ENCODE measurements at places on chromosomes 5 and 9.

GRCh38 chr5:57447658-57448057, 35.0 kb downstream of the ACTBL2 start:
- peak; percentile 80 for DNase-seq

- no peak for DNase-seq
These were observed 4.6 kb downstream of the TLX3 start for GRCh38 chr5:171313481-171314206.

- no peak for DNase-seq
These were observed 8.9 kb upstream of the DBN1 start for GRCh38 chr5:177482359-177482795.

DNA sequence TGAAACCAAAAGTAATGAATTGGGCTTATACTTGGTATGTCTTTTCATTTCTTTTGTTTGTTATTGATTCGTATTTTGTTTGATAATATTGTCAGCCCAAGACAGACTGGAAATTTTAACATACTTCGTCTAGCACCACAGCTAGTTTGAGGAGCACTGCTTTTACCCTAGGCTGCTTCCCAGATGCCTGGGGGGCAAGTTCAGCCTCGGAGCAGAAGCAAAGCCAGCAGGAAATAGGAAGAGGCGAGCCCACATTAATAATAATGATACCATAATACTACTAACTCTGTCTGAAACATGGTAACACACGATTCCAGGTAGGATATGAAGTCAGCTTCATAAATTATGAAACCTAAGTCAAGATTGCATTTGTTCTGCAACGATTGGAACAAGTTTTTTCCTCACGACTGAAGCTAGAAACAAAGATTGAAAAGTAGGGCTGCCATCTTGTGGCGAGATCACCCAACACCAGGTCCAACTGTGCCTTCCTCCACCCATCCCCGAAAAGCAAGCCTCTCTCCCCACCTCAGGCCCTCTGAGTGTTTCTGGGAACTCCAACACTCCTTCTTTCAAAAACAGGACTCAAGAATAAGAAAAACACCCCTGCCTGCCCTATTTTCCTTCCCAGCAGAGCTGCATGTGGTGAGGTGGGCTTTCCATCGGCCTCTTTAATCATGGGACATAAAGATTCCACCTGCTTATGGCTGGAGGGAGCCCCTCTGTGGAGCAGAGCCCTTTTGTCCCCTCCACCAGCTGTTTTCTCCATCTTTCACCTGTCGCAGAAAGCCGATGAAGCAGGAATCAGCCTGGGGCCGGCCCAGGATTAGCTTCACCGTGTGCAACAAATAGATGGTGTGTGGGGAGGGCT, 236.4 kb downstream of the CAAP1 start:
- DNase-seq = peak; percentile 37

DNA sequence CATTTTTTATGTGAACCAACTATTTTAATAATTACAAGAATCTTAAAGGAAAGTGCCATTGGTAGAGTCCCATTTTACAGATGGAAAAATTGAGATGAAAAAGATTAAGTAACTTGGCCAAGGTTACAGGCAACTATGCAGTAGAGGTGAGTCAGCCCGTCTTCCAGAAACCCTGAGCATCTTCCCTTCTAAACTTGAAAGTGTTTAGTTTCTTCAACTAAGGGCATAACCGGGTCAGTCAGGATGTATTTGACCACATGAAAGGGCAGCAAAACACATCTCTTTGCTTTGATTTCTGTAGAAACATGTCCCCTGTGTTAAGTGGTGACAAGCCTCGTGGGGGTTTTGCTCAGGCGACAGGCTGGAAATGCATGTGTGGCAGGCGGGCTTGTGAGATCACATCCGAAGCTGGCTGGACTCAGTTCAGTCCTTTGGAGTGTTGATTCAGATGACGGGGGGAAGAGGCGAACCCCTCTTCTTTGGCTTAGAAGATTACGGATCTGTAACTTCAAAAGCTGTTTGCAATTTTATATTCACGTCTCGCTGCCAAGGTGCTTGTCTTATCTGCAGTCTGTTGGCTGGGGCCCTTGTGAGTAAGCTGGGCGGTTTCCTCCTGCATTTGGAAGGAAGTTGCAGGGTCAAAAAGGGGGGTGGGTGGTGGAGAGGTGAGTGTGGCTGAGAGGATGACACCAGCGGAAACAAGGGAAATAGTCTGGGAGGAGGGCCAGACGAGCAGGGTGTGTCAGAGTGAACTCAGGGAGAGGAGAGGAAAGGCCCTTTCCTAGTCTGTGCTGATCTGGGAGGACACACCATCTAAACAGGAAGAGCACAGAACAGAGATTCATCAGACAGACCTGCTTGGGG, 78.9 kb upstream of the RPS23 start:
- DNase-seq = peak; percentile 95

GRCh38 chr9:130598188-130598587, 18.8 kb downstream of the FUBP3 start:
- no peak for DNase-seq

DNA sequence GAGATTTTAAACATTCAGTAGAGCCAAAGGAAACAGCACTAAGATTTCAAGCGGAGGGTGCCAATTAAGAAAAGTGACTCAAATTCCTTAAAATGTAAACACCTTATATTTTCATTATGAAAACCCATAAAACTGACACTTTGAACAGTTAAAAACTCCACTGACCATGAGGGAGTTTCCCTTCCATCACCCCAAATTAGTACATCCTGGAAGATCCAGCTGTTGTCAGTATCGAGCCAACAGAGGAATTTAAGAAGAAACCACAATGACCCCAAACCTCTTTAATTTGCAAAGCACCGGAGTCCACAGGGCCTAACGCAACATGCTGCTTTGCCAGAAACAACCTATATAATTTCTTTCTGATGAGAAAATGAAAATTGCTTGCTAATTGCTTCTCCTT, 41.3 kb downstream of the ROR2 start:
- DNase-seq = peak; percentile 47

DNA sequence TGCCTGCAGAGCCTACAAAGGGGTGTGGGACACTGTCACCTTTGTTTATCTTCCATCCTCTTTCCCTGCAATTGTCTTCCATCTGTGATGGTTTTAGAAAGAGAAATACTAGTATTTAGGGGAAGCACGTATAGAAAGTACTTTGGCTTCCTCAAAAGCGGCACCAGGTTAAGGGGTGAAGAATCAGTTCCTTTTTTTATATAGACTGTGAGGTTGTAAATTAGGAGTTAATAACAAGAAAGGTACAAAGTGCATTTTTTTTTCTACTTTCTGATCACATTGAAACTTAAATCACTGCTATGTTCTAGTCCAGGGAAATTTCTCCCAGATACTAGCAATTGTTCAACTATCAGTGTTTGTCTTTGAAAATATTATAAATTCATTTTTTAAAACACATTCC, 219.3 kb downstream of the CEMIP2 start:
- DNase-seq = no peak

- peak; percentile 59 for DNase-seq
These were observed 16.4 kb upstream of the C5orf58 start for GRCh38 chr5:170216257-170216864.

- DNase-seq = peak; percentile 74
These were observed 17.4 kb downstream of the MARCHF3 start for GRCh38 chr5:127012916-127013315.

DNA sequence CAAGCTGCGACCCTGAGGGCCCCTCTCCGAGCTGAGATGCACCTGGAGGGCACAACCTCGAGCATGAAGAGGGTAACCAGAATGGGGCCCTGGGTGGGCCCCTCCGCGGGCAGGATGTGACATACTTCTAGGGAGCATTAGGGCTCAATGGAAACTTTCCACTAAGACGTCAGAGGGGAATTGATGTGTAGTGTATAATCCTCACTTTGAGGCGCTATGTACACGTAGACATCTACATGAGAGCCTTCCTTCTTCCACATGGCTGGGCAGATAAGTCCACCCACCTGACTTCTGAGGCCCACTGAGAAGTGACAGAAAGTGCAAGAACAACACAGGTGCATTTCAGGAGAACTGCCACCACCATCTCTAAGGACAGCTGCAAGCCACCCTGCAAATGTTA, 61.0 kb downstream of the DAP start:
- no peak for DNase-seq

DNA sequence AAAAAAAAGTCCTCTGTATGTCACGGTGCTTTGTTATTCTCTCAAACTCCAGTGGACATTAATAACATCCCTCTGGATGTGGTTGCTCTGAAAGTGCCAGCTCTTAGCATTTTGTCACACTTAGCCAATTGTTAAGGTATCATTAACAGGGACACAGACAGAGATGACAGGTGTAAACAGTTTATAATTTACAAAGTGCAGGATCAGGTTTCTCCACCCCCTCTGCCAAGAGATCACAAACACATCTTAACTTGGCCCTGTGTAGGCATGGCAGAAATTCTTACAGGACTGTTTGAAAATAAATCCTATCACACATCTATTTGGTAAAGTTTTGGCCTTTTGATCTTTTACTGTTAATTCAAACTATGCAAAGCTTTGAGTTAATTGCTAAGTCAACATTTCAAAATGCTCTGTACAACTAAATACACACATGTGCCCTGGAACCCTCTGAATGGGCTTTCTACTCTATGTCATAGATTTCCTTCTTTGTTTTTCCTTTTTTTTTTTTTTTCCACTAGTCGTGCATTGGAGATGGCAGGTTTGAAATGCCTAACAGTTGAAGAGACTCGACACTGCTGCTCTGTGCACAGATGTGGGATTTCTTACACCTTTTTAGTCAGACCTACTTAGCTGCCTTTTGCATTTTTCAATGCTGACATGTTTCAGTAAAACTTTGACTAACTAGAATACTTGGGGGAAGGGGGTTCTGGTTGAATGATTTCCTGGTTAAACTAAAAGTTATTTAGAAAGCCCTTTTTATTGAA, 41.7 kb downstream of the SEMA6A start:
- peak; percentile 32 for DNase-seq

DNA sequence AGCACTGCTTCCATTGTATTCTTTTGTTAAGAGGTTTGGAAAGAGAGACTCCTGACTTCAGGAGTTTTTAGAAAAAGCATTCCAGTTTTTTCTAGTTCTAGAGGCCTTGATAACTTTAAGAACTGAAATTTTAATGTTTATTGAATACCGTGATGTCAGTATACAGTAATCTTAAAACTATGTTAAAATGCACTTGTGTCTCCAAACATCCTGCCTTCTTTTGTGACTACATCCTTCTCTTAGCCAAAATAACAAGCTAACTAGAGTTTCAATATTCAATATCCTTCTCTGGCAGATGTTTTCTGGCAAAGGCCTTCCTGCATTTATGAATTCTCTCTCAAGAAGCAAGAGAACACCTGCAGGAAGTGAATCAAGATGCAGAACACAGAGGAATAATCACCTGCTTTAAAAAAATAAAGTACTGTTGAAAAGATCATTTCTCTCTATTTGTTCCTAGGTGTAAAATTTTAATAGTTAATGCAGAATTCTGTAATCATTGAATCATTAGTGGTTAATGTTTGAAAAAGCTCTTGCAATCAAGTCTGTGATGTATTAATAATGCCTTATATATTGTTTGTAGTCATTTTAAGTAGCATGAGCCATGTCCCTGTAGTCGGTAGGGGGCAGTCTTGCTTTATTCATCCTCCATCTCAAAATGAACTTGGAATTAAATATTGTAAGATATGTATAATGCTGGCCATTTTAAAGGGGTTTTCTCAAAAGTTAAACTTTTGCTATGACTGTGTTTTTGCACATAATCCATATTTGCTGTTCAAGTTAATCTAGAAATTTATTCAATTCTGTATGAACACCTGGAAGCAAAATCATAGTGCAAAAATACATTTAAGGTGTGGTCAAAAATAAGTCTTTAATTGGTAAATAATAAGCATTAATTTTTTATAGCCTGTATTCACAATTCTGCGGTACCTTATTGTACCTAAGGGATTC, 43.1 kb downstream of the NDFIP1 start:
- DNase-seq = peak; percentile 70

- no peak for DNase-seq
These were observed 81.0 kb downstream of the NNT start for GRCh38 chr5:43683884-43684471.

- no peak for DNase-seq
These were observed 87.3 kb downstream of the CCDC171 start for GRCh38 chr9:15640121-15640520.
